ENCODE measurements at places on chromosomes 4 and X. TPM values are rescaled to one million over a fixed set of nuclear protein-coding genes. Genes with fewer than 3 reads are reported as not detected.

Gene EFHC2
- 0.08 TPM for total RNA-seq

Gene BEX1
- total RNA-seq = 0.47 TPM

Gene TMEM175
- total RNA-seq = 16.2 TPM

Gene FRMD7
- under 0.01 TPM for total RNA-seq

Gene CETN2
- 19.0 TPM for total RNA-seq

Gene CRMP1
- total RNA-seq = 0.08 TPM

Gene SCML2
- total RNA-seq = 0.30 TPM

Gene IQCM
- total RNA-seq = not detected

Gene SLIT2
- 36.9 TPM for total RNA-seq

Gene FAM9B
- total RNA-seq = not detected

Gene TMSB15A
- total RNA-seq = not detected

Gene NR3C2
- 1.5 TPM for total RNA-seq

Gene WDR44
- total RNA-seq = 10.7 TPM

Gene ARMCX2
- 59.8 TPM for total RNA-seq

Gene HGFAC
- total RNA-seq = not detected

Gene FRAS1
- total RNA-seq = 6.4 TPM

Gene TRIM2
- 69.9 TPM for total RNA-seq

Gene ARHGAP36
- total RNA-seq = not detected

Gene ALB
- not detected for total RNA-seq

Gene CSAG1
- not detected for total RNA-seq

Gene HMX1
- not detected for total RNA-seq

Gene CXCL10
- total RNA-seq = not detected

Gene MAGEA2
- not detected for total RNA-seq

Gene DDIT4L
- 2.7 TPM for total RNA-seq

Gene IDUA
- total RNA-seq = 7.0 TPM

Gene CCDC149
- 5.6 TPM for total RNA-seq

Gene SEC24D
- 80.1 TPM for total RNA-seq

Gene EGF
- total RNA-seq = 0.35 TPM

All from smooth muscle cell of the coronary artery (primary cell).